ENCODE measurements at places on chromosomes 4 and X.
A peak's percentile ranks its signal among the peaks of the same experiment; 100 is the strongest.

- H3K36me3 ChIP-seq = no peaks in the 10 kb centered on the region
- no peak overlapping the region for H3K4me3 ChIP-seq
- peaks cover 13% of the 10 kb centered on the region for H3K27me3 ChIP-seq
- H3K4me1 ChIP-seq = no peaks in the 10 kb centered on the region
- no peak for DNase-seq
- no peak overlapping the region for H3K27ac ChIP-seq
Measured at GRCh38 chr4:1572521-1572920, 111.6 kb downstream of the FAM53A start.

- no peaks in the 10 kb centered on the region for H3K4me1 ChIP-seq
- no peak overlapping the region for H3K4me3 ChIP-seq
- H3K27ac ChIP-seq = no peak overlapping the region
- no peaks in the 10 kb centered on the region for H3K27me3 ChIP-seq
- DNase-seq = peak; percentile 44
- no peaks in the 10 kb centered on the region for H3K36me3 ChIP-seq
Measured at GRCh38 chr4:149790172-149790907, 25.3 kb downstream of the IQCM start.

DNA sequence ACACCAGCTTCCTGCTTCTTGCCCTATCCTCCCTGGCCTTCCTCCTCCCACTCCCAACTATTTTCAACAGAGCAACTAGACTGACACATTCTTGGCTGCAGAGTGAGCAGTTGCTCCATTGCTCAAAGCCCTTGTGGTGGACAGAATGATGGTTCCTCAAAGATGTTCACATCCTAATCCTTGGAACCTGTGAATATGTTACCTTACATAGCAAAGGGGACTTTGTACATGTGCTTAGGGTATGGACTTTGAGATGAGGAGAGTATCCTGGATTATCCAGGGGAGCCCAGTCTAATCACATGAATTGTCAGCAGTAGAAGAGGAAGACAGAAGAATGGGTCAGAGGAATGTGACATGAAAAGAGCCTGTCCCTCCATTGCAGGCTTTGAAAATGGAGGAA lies 24.9 kb upstream of the HOPX start:
- H3K4me1 ChIP-seq = peaks cover 12% of the 10 kb centered on the region
- H3K36me3 ChIP-seq = no peaks in the 10 kb centered on the region
- no peaks in the 10 kb centered on the region for H3K27me3 ChIP-seq
- H3K4me3 ChIP-seq = no peak overlapping the region

DNA sequence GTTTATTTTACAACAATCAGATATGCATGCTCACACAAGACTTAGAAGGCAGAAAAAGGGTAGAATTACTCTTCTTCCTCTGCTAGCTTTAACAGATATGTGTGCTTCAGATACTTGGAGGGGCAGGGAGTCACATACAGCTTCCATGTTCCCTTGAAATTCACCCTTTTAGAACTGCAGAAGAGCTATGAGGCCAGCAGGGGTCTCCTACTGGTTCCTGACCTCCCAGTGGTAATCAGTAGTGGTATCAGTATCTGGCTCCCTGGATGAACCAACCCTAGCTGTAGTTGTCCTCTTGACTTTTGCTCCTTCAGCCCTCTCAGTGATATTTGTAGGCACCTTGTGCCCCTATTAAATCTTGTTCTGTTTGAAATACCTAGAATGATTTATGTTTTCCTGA lies 81.5 kb downstream of the RCHY1 start:
- H3K4me3 ChIP-seq = no peak overlapping the region
- H3K4me1 ChIP-seq = no peaks in the 10 kb centered on the region
- no peak overlapping the region for H3K27ac ChIP-seq
- H3K27me3 ChIP-seq = no peaks in the 10 kb centered on the region

DNA sequence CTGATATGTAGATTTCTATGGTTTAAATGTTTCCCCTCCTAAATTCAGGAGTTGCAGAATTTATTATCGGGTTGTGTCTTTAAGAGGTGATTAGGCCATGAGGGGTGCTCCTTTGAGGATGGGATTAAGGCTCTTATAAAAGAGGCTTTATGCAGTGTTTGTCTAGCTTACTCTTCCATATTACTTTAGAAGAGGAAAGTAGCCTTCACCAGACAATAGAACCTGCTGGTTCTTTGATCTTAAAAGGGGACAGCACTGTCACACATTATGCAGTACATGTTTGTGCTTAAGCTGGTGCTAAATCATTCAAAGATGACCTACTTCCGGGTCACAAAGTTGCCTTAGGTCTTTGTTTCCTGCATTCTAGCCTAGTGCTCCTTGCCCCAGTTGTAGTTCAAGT lies 81.0 kb downstream of the CPXCR1 start:
- H3K36me3 ChIP-seq = no peaks in the 10 kb centered on the region
- no peak overlapping the region for H3K27ac ChIP-seq
- no peaks in the 10 kb centered on the region for H3K27me3 ChIP-seq
- H3K4me1 ChIP-seq = no peaks in the 10 kb centered on the region
- H3K4me3 ChIP-seq = no peak overlapping the region
- no peak for DNase-seq

GRCh38 chr4:133156556-133156955 lies 7.5 kb downstream of the PCDH10 start:
- H3K36me3 ChIP-seq = no peaks in the 10 kb centered on the region
- DNase-seq = no peak
- no peaks in the 10 kb centered on the region for H3K4me1 ChIP-seq
- H3K4me3 ChIP-seq = no peak overlapping the region

DNA sequence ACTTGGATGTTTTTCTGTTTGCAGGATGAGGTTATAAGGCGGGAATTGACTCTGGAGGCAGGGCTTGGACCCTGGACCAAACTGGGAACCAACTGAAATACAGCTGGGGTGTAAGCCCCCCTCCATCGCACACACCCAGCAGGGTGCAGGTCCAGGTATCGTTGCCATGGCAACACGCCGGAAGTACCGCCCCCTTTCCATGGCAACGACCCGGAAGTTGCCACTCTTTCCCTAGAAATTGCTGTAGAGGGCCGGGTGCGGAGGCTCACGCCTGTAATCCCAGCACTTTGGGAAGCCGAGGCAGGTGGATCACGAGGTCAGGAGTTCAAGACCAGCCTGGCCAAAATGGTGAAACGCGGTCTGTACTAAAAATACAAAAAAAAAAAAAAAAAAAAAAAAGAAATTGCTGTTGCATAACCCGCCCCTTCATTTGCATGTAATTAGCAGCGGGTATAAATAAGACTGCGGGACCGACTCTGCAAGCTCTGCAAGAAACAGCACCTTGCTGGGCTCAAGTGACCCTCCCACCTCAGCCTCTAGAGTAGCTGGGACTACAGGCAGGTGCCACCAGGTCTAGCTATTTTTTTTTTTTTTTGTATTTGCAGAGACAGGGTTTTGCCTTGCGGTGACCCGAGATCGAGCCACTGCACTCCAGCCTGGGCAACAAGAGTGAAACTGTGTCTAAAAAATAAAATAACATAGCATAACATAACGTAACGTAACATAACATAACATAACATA lies 139.6 kb downstream of the CRLF2 start:
- H3K4me3 ChIP-seq = no peak overlapping the region
- no peaks in the 10 kb centered on the region for H3K27me3 ChIP-seq
- no peak overlapping the region for H3K27ac ChIP-seq
- DNase-seq = no peak
- no peaks in the 10 kb centered on the region for H3K36me3 ChIP-seq

GRCh38 chr4:1516881-1517480 lies 110.7 kb upstream of the NKX1-1 start:
- no peak overlapping the region for H3K4me3 ChIP-seq
- no peak overlapping the region for H3K27ac ChIP-seq
- H3K4me1 ChIP-seq = no peaks in the 10 kb centered on the region
- DNase-seq = no peak

GRCh38 chrX:2819345-2820135 lies 9.2 kb upstream of the GYG2 start:
- peak overlapping the region; percentile 26 for H3K27ac ChIP-seq
- peaks cover 2% of the 10 kb centered on the region for H3K27me3 ChIP-seq
- H3K4me1 ChIP-seq = no peaks in the 10 kb centered on the region
- no peak for DNase-seq
- H3K4me3 ChIP-seq = no peak overlapping the region
- no peaks in the 10 kb centered on the region for H3K36me3 ChIP-seq

- no peaks in the 10 kb centered on the region for H3K4me1 ChIP-seq
- no peak overlapping the region for H3K27ac ChIP-seq
- H3K36me3 ChIP-seq = no peaks in the 10 kb centered on the region
- no peak overlapping the region for H3K4me3 ChIP-seq
- peak; percentile 1 for DNase-seq
Measured at GRCh38 chrX:139759637-139760036, 51.7 kb upstream of the MCF2 start.

DNA sequence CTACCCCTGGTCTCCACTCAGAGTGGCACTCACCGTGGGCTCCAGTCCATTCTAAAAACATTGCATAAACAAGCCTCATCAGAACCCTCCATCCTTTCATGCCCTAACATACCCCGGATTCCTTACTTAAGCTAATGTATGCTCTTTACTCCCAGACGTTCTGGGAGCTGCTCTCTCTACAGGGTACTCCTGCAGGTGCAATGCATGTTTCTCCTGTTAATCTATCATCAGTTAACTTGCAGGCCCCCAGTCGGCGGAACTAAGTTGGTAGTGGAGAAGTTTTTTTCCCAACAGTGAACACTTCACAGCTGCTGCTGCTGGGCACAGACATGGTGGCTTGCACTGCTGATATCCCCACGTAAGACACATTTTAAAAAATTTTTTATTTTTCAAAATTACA lies 161.6 kb upstream of the FAT1 start:
- H3K36me3 ChIP-seq = no peaks in the 10 kb centered on the region
- H3K27ac ChIP-seq = no peak overlapping the region
- H3K4me1 ChIP-seq = no peaks in the 10 kb centered on the region
- no peak for DNase-seq
- H3K27me3 ChIP-seq = no peaks in the 10 kb centered on the region

- no peak overlapping the region for H3K4me3 ChIP-seq
- H3K4me1 ChIP-seq = peaks cover 16% of the 10 kb centered on the region
- H3K27ac ChIP-seq = peak overlapping the region; percentile 49
- no peaks in the 10 kb centered on the region for H3K27me3 ChIP-seq
- no peaks in the 10 kb centered on the region for H3K36me3 ChIP-seq
Measured at GRCh38 chr4:85826060-85826678, 351.2 kb downstream of the ARHGAP24 start.

DNA sequence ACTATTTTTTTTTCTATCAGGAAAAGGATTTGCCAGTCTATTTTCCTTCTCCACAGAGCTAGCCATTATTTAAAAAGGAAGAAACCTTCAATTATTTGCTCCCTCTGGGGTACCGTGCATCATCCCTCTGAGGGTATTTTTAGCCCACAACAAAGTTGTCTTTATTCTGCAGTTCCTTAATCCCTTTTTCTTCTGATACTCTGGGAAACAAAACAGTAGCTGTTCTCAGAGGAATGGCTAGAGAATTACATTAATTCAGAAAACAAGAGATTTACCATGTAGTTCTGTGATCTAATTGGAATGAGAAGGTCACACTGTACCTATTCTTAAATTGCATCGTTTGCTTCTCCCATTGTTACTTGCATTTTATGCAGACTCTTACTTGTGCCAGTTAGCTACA lies 1056.7 kb downstream of the STIM2 start:
- H3K27me3 ChIP-seq = no peaks in the 10 kb centered on the region
- no peaks in the 10 kb centered on the region for H3K4me1 ChIP-seq
- DNase-seq = no peak
- H3K27ac ChIP-seq = no peak overlapping the region
- H3K4me3 ChIP-seq = no peak overlapping the region

DNA sequence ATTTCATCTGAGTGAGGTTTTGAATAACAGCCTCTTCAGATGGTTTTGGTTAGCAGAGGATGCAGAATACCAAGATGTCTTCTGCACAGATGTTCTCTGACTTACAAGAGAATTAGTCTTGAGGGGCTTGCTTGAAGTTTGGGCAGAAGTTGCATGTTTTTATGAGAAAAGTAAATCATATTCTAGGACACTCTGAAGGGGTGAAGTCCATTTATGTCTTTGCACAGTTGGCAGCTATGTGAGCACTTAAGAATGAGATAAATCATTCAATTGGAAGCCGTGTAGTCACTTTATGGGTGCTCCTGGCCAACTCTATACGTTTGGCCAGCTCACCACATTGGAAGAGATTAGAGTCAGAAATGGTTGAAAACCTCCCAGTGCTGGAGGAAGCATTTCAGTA lies 252.7 kb upstream of the KCNIP4 start:
- H3K27ac ChIP-seq = no peak overlapping the region
- H3K36me3 ChIP-seq = no peaks in the 10 kb centered on the region
- DNase-seq = no peak
- no peaks in the 10 kb centered on the region for H3K27me3 ChIP-seq
- no peak overlapping the region for H3K4me3 ChIP-seq
- H3K4me1 ChIP-seq = no peaks in the 10 kb centered on the region

GRCh38 chrX:77977095-77977494 lies 7.7 kb upstream of the PGAM4 start:
- H3K27ac ChIP-seq = no peak overlapping the region
- DNase-seq = no peak
- H3K4me3 ChIP-seq = no peak overlapping the region
- H3K36me3 ChIP-seq = no peaks in the 10 kb centered on the region
- no peaks in the 10 kb centered on the region for H3K27me3 ChIP-seq

GRCh38 chrX:24761306-24761705 lies 67.6 kb downstream of the POLA1 start:
- no peak overlapping the region for H3K27ac ChIP-seq
- no peak for DNase-seq

DNA sequence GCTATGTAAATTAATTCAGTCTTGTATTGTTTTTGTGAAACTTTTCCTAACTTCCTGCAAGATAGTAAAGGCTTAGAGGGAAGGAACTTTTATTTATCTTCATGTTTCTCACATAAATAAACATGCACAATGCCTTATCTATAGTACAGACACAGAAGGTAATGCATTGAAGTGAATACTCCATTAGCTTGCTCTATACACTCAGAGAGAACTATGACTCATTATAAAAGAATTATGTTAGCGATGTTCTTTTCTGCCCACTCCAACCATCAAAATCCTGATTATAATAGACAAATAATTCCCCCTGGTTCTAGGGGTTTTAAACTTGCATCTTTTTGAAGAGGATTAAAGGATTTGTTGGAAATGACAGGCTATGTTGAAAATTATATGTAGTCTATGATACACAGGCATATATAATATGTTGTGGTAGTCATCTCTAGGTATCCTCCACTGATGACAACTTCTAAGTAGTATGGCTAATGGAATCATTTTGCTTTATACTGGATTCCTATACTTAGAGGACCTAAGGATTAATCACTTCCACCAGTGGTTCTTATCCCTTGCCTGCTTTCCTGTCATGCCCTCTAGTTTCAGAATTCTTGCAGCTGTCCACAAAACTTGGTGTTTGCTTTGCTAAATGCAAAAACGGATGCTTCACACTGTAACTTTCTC lies 115.7 kb downstream of the NDST4 start:
- no peaks in the 10 kb centered on the region for H3K27me3 ChIP-seq
- no peak overlapping the region for H3K27ac ChIP-seq
- H3K36me3 ChIP-seq = no peaks in the 10 kb centered on the region
- no peak overlapping the region for H3K4me3 ChIP-seq
